Breast epithelium (tissue), 4 donors: ENCODE measurements at places on chromosomes 13 and 19. TPM values are rescaled to one million over a fixed set of nuclear protein-coding genes. Genes with fewer than 3 reads are reported as not detected.

GRCh38 chr13:106484537-106485193, 50.8 kb downstream of the EFNB2 start:
- DNase-seq, result no peak

DNA sequence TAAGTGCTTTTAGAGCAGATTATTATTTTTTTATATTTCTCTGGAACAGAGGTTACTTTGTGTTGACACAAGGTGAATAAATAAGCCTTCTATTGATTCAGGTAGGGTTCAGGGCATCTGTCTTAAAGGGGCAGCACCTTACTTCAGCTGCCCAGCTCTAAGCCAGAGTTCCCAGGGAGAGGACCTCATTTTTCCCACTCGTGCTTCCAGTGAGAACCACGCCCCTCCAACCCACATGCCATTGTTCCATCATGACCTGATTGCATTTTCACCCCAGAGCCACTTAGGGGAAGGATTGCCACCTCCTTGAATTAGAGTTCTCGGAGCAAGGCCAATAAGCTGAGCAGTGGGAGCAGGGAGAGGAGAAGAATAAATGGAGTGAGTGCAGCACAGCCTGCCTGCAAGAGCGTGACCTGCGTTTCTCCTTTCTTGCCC, 104.3 kb upstream of the FRY start:
- no peak for DNase-seq

GRCh38 chr13:103573446-103573845, 507.2 kb upstream of the SLC10A2 start:
- DNase-seq, result no peak

UPK1A gene
- not detected for total RNA-seq

FAM216B gene
- total RNA-seq, result not detected

GALP gene
- total RNA-seq, result not detected

DNA sequence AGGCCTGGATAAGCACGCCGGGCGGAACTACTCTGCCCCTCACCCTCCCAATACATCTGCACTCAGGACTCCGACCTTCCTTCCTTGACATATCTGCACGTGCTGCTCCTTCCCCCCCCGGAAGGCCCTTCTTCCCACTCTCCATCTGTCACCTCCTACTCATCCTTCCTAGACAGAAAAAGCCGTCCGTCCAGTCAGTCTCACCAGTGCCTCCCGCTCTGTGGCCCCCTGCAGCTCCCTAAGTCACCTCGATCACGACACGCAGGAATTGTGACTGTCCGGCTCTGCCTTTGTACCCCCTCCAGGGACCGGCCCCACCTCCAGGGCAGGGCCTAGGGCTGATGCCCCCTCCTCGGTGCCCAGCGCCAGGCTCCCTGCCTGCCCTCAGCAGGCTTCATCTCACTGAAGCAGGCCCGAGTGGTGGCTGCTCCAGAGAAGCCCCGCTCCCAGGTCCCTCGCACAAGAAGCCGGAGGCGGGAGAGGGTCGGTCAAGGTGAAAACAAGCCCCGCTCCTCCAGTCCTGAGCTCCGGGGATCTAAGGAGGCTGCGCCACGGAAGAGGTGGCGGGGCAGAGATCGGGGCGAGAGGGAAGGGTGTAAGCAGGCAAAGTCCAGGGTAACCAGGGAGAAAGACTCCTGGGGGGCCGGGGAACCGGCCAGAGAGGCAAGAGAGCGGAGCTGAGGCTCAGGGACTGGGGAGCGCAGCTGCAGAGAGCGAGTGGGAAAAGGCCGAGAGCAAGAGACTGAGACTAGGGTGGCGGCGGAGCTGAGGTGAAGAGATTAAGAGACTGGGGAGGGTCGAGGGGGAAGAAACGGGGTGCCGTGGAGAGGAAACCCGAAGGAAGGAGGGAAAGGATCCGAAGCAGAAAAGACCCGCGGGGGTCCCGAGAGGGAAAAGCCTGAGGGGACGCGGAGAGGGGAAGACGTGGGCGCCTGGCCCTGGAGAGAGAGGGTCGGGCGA, 1.1 kb downstream of the PPP6R1 start:
- DNase-seq, result no peak
